ENCODE measurements at places on chromosomes 11 and 22. TPM values are rescaled to one million over a fixed set of nuclear protein-coding genes. Genes with fewer than 3 reads are reported as not detected.

DNA sequence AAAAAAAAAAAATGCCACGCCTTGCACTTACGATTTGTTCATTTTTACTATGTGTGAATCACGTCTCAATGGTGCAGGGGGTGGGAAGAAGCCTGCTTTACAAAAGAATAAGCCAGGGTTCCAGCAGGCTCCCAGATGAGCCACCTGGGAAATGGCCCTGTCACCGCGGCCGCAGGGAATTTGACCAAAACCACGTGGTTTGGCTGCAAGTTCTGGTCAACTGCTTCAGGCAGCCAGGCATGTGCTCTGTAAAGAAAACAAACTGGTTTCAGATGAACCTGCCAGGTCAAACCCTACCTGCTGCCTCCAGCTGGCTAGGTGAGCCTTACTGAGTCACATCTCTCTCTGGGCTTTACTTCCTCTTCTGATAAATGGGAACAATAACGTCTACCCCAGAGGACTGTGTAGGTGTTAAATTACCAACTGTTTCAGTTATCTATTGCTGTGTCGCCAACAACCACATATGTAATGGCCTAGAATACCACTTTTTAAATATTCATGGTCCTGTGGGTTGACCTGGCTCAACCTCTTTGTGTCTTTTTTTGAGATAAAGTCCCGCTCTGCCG, 30.5 kb upstream of the GCAT start:
- DNase-seq = peak; percentile 96

DNA sequence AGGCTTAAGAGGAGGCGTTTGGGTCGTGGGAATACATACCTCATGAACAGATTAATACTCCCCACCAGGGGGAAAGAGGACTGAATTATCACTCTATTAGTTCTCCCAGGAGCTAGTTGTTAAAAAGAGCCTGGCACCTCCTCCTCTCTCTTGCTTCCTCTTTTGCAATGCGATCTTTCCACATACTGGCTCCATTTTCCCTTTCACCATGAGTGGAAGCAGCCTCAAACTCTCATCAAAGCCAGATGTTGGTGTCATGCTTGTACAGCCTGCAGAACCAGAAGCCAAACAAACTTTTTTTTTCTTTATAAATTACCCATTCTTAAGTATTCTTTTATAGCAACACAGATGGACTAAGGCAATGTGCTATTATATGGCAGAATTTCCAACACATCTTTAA, 258.5 kb downstream of the FAM76B start:
- DNase-seq = no peak

DNA sequence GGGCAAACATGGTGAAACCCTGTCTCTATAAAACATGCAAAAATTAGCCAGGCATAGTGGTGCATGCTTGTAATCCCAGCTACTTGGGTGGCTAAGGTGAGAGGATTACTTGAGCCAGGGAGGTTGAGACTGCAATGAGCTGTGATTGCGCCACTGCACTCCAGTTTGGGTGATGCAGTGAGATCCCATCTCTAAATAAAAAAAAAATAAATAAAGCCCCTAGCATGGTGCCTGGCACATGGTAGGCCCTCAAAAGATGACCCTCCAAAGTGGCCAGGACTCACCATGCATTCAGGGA, 74.6 kb downstream of the PTPRJ start:
- no peak for DNase-seq

- no peak for DNase-seq
These were observed 20.0 kb upstream of the CD5 start for GRCh38 chr11:61082062-61082870.

DNA sequence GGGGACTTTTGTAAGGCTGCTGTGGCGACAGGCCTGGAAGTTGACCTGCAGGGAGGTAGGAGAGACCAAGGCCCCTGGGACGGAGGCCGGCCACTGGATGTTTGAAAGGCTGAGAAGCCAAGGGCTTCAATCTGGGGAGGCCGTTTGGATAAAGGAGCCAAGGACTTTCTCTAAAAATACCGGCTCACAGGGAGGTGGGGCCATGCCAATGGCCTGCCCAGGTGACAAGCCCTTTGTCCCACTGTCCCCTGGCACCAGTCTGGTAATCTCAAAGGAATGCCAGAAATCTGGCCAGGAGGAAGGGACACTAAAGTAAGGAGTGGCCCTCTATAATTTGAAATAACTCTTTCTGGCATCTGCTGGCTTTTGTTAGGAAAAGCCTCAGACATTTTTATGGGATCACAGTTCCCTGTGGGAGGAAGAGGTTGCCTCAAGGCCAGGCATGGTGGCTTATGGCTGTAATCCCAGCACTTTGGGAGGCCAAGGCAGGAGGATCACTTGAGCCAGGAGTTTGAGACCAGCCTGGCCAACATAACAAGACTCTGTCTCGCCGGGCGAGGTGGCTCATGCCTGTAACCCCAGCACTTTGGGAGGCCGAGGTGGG, 1.9 kb upstream of the CHKA start:
- peak; percentile 99 for DNase-seq

GRCh38 chr11:12137005-12137690, 26.8 kb downstream of the MICAL2 start:
- no peak for DNase-seq

Gene LINC01488
- not detected for total RNA-seq

Gene CD151
- total RNA-seq = 469 TPM

Gene TANGO2
- total RNA-seq = 33.7 TPM

Gene PPARA
- total RNA-seq = 7.7 TPM

Gene SIK3
- 17.4 TPM for total RNA-seq

Data from PC-3 (cell line).